WTC11 (cell line): ENCODE measurements at places on chromosomes 3 and 15. TPM values are rescaled to one million over a fixed set of nuclear protein-coding genes. Genes with fewer than 3 reads are reported as not detected.

The RASGRF1 gene
- total RNA-seq = 0.85 to 0.99 TPM (median 0.89 TPM) in 3 replicates

The PXK gene
- 6.6 to 9.4 TPM (median 6.9 TPM) in 3 replicates for total RNA-seq

The MCTP2 gene
- total RNA-seq = 7.3 to 7.4 TPM (median 7.4 TPM) in 3 replicates

The TERC gene
- 34.3 to 57.1 TPM (median 48.5 TPM) in 3 replicates for total RNA-seq

The SH3BP5 gene
- total RNA-seq = 5.1 to 7.2 TPM (median 5.9 TPM) in 3 replicates

The GHSR gene
- not detected in 3 replicates for total RNA-seq

The SST gene
- 0.32 to 0.70 TPM in 2 of 3 replicates, not detected in the other for total RNA-seq

The P2RY1 gene
- total RNA-seq = 31.6 to 47.2 TPM (median 32.9 TPM) in 3 replicates

The GAP43 gene
- 16.8 to 19.9 TPM (median 17.2 TPM) in 3 replicates for total RNA-seq

The RBPMS2 gene
- 195 to 210 TPM (median 202 TPM) in 3 replicates for total RNA-seq

The IGF2BP2 gene
- 133 to 157 TPM (median 150 TPM) in 3 replicates for total RNA-seq

The SSUH2 gene
- total RNA-seq = 0.44 to 0.94 TPM (median 0.57 TPM) in 3 replicates

The CLDN1 gene
- 4.4 to 5.9 TPM (median 5.7 TPM) in 3 replicates for total RNA-seq

The RNF13 gene
- 28.9 to 29.8 TPM (median 29.4 TPM) in 3 replicates for total RNA-seq

The LRRC34 gene
- 5.3 to 8.3 TPM (median 6.0 TPM) in 3 replicates for total RNA-seq

DNA sequence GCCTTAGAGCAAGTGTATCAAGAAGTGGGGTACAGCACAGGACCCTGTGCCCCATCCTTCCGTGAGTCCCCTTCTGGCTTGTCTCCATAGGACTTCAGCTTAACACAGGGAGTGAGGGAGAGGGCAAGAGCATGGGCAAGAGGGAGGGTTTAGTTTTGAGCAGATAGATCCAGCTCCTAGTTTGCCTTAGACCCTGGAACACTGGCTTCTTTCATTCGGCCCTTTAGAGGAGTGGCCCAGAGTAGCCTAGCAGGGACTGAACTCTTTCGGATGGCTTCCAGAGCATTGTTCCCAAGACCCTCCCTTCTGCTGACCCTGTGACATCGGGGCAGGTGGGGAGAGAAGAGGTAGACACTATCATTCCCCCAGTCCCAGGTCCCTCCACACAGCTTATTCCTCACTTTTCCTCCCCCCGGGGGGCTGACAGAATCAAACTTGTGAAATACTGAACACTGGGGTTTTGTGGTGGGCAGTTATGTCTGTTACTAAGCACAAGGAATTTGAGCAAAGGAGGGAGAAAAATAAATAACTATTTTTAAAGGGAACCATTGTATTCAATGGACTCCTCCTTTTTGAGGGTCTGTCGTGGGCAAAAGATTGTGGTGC lies 289.6 kb upstream of the C2CD4B start:
- H3K27ac ChIP-seq = no peak overlapping the region
- H3K36me3 ChIP-seq = no peaks in the 10 kb centered on the region
- DNase-seq = no peak
- H3K27me3 ChIP-seq = peaks cover 2% of the 10 kb centered on the region

DNA sequence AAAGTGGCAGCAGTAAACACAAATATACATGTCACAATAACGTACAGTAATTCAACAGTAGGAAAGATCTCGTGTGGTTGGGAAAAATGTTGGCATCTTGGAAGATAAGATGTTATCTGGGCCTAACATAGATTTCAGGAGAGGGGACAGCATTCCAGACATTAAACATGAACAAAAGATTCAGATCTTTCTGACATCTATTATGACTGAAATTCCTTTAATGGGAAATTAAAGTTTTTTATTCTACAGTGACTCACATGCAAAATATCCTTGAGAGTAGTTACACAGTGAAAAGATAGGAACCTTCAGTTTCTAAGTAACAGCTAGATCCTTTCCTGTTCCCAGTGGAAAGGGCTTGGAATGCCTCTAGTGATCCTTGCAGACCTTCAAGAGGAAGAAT lies 9.2 kb downstream of the NDUFB5 start:
- peaks cover 15% of the 10 kb centered on the region for H3K36me3 ChIP-seq
- no peak overlapping the region for H3K27ac ChIP-seq
- no peaks in the 10 kb centered on the region for H3K4me1 ChIP-seq
- H3K4me3 ChIP-seq = no peak overlapping the region

DNA sequence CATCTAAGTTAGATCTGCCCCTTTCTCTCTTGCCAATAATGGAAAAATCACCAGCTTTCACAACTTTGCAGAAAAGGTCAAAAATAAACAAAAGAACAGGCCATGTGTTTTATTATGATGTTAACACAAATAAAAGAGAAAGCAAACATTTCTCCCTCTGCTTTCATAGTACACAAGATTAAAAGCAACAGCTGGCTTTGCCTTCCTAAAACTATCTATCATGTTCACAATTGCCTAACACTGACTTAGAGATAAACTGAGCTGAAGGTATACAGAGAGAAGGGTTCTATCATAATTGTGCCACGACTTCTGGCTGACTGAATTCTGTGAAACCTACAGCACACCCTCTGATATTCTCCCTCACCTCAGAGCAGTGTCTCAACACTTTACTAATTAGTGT lies 29.4 kb downstream of the AADAC start:
- no peak overlapping the region for H3K4me3 ChIP-seq
- H3K4me1 ChIP-seq = no peaks in the 10 kb centered on the region
- no peaks in the 10 kb centered on the region for H3K36me3 ChIP-seq
- H3K27me3 ChIP-seq = no peaks in the 10 kb centered on the region

DNA sequence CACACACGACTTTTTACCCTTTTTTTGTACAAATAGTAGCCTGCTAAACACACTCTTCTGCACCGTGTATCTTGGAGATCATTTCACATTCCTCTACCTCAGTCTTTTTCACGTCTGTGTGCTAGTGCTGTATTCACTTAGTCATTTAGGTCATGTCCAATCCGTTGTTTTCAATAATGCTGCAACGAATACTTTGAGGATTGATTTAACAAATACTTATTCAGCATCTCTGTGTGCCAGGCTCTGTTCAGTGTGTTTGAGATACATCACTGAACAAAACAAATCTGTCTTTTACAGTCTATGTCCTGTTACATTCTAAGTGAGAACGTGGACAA lies 882 bp downstream of the JMJD7 start:
- no peak overlapping the region for H3K27ac ChIP-seq
- peaks cover 7% of the 10 kb centered on the region for H3K4me1 ChIP-seq
- H3K4me3 ChIP-seq = peak overlapping the region; percentile 92
- H3K27me3 ChIP-seq = no peaks in the 10 kb centered on the region
- H3K36me3 ChIP-seq = peaks cover 2% of the 10 kb centered on the region; the same call in 1 of the 2 replicates

GRCh38 chr3:72580900-72581299 lies 267.3 kb downstream of the SHQ1 start:
- peaks cover 41% of the 10 kb centered on the region for H3K4me1 ChIP-seq
- peak overlapping the region; percentile 93; the same call in 1 of the 2 replicates for H3K27ac ChIP-seq
- peaks cover 3% of the 10 kb centered on the region; the same call in 1 of the 2 replicates for H3K27me3 ChIP-seq

DNA sequence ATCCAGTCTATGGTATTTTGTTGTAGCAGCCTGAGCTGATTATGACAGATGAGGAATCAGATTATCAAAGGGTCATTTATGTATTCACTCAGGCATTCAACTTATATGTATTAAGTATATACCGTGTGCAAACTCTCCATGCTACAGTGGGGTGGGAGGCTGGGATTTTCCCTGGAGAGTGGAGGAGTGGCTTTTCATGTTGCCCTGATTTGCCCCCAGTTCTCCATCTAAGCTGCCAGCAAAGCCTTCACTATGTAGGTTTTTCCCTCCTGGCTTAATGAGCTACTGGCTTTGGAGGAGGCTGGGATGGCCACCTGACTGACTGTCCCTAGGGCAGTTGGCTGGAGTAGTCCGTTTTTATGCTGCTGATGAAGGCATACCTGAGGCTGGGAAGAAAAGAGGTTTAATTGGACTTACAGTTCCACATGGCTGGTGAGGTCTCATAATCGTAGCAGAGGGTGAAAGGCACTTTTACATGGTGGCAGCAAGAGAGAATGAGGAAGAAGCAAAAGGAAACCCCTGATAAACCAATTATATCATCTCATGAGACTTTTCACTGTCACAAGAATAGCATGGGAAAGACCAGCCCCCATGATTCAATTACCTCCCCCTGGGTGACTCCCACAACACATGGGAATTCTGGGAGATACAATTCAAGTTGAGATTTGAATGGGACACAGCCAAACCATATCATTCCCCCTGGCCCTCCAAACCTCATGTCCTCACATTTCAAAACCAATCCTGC lies 253.9 kb downstream of the RPLP1 start:
- peaks cover 9% of the 10 kb centered on the region for H3K27me3 ChIP-seq
- H3K36me3 ChIP-seq = peaks cover 19% of the 10 kb centered on the region
- H3K27ac ChIP-seq = no peak overlapping the region
- no peaks in the 10 kb centered on the region for H3K4me1 ChIP-seq

GRCh38 chr15:61441891-61442290 lies 212.8 kb upstream of the RORA start:
- H3K36me3 ChIP-seq = peaks cover 7% of the 10 kb centered on the region
- H3K4me1 ChIP-seq = peaks cover 8% of the 10 kb centered on the region
- H3K4me3 ChIP-seq = no peak overlapping the region
- no peaks in the 10 kb centered on the region for H3K27me3 ChIP-seq
- H3K27ac ChIP-seq = no peak overlapping the region
- DNase-seq = no peak

DNA sequence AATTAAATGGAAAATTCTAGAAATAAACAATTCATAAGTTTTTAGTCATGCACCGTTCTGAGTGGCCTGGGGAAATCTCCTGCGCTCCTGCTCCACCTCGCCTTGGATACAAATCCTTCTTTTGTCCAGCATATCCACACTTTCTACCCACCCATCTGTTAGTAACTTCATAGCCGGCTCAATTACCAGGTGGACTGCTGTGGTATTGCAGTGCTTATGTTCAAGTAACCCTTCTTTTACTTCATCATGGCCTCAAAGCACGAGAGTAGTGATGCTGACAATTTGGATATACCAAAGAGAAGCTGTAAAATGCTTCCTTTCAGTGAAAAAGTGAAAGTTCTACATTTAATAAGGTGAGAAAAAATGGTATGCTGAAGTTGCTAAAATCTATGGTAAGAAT lies 142.3 kb upstream of the CHL1 start:
- DNase-seq = no peak
- no peaks in the 10 kb centered on the region for H3K4me1 ChIP-seq
- peaks cover 51% of the 10 kb centered on the region for H3K36me3 ChIP-seq
- H3K27ac ChIP-seq = no peak overlapping the region
- H3K27me3 ChIP-seq = peaks cover 3% of the 10 kb centered on the region; the same call in 1 of the 2 replicates

- DNase-seq = no peak
- no peak overlapping the region for H3K27ac ChIP-seq
- no peak overlapping the region for H3K4me3 ChIP-seq
- peaks cover 15% of the 10 kb centered on the region for H3K4me1 ChIP-seq
- no peaks in the 10 kb centered on the region for H3K36me3 ChIP-seq
- H3K27me3 ChIP-seq = no peaks in the 10 kb centered on the region
Observed at GRCh38 chr3:46205286-46205960, 2.7 kb downstream of the CCR1 start.

GRCh38 chr15:95192923-95193322 lies 961.6 kb downstream of the MCTP2 start:
- H3K4me1 ChIP-seq = peaks cover 30% of the 10 kb centered on the region
- DNase-seq = no peak
- H3K4me3 ChIP-seq = no peak overlapping the region

GRCh38 chr3:25655659-25656058 lies 9.0 kb downstream of the TOP2B start:
- DNase-seq = no peak
- peaks cover 3% of the 10 kb centered on the region for H3K36me3 ChIP-seq
- no peak overlapping the region for H3K27ac ChIP-seq
- H3K27me3 ChIP-seq = no peaks in the 10 kb centered on the region
- H3K4me3 ChIP-seq = no peak overlapping the region
- peaks cover 56% of the 10 kb centered on the region for H3K4me1 ChIP-seq

- H3K4me3 ChIP-seq = no peak overlapping the region
- H3K27me3 ChIP-seq = no peaks in the 10 kb centered on the region
- H3K4me1 ChIP-seq = peaks cover 54% of the 10 kb centered on the region
- H3K36me3 ChIP-seq = no peaks in the 10 kb centered on the region
- DNase-seq = no peak
Observed at GRCh38 chr3:149371001-149371722, 6.3 kb downstream of the TM4SF1 start.

DNA sequence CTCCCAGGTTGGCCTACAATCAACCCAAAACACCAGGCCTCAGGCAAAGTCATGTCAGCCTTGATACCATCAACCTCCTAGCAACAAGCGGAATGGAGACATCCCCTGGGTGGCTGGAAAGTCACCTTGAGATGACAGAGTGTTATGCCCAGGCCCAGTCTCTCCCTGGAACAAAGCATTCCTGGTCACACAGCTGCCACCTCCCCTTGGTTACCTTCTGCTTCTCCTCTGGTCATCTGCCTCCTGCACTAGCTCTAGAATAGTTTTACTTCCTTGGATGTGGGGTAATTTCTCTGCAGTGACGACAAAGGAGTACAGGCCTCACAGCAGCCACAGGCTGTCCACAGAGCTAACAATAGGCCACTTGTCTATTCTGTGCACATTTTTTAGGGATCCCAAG lies 114.9 kb downstream of the RFTN1 start:
- H3K4me3 ChIP-seq = no peak overlapping the region
- H3K36me3 ChIP-seq = no peaks in the 10 kb centered on the region
- H3K4me1 ChIP-seq = peaks cover 12% of the 10 kb centered on the region
- no peak overlapping the region for H3K27ac ChIP-seq
- no peaks in the 10 kb centered on the region; the same call in 1 of the 2 replicates for H3K27me3 ChIP-seq
- DNase-seq = no peak

GRCh38 chr3:187165144-187165543 lies 25.8 kb upstream of the RPL39L start:
- H3K27me3 ChIP-seq = no peaks in the 10 kb centered on the region
- peaks cover 68% of the 10 kb centered on the region for H3K36me3 ChIP-seq
- peak overlapping the region; percentile 42; the same call in 1 of the 2 replicates for H3K27ac ChIP-seq
- peak; percentile 53 for DNase-seq
- H3K4me3 ChIP-seq = peak overlapping the region; percentile 2
- H3K4me1 ChIP-seq = peaks cover 73% of the 10 kb centered on the region

- H3K4me3 ChIP-seq = peak overlapping the region; percentile 60
- H3K27ac ChIP-seq = peak overlapping the region; percentile 87; the same call in 1 of the 2 replicates
- DNase-seq = peak; percentile 43
- H3K27me3 ChIP-seq = no peaks in the 10 kb centered on the region; the same call in 1 of the 2 replicates
- H3K36me3 ChIP-seq = no peaks in the 10 kb centered on the region
- H3K4me1 ChIP-seq = peaks cover 48% of the 10 kb centered on the region
Observed at GRCh38 chr15:71807125-71807629, 3.2 kb upstream of the NR2E3 start.

GRCh38 chr15:72890043-72890442 lies 106.5 kb upstream of the ADPGK start:
- H3K4me3 ChIP-seq = no peak overlapping the region
- no peaks in the 10 kb centered on the region for H3K27me3 ChIP-seq
- DNase-seq = no peak
- no peak overlapping the region for H3K27ac ChIP-seq
- no peaks in the 10 kb centered on the region for H3K4me1 ChIP-seq

GRCh38 chr3:196670339-196670738 lies 30.8 kb downstream of the NRROS start:
- H3K27ac ChIP-seq = peak overlapping the region; percentile 65; the same call in 1 of the 2 replicates
- no peak overlapping the region for H3K4me3 ChIP-seq
- no peak for DNase-seq
- H3K27me3 ChIP-seq = no peaks in the 10 kb centered on the region
- no peaks in the 10 kb centered on the region for H3K36me3 ChIP-seq
